Ascending aorta (tissue), 2 donors: ENCODE measurements at places on chromosomes 13 and 19. TPM values are rescaled to one million over a fixed set of nuclear protein-coding genes. Genes with fewer than 3 reads are reported as not detected.
A peak's percentile ranks its signal among the peaks of the same experiment; 100 is the strongest.

The ZNF534 gene
- total RNA-seq = not detected

The BCL3 gene
- total RNA-seq = 66.2 TPM

The DPF1 gene
- total RNA-seq = not detected

The NLRP5 gene
- not detected for total RNA-seq

The OVOL3 gene
- not detected for total RNA-seq

- no peak for DNase-seq
These were observed 17.2 kb upstream of the CRTC1 start for GRCh38 chr19:18666317-18666716.

GRCh38 chr13:84405286-84405685, 523.0 kb upstream of the SLITRK1 start:
- DNase-seq = no peak

GRCh38 chr13:113292021-113292862, 4.8 kb upstream of the LAMP1 start:
- no peak for DNase-seq

DNA sequence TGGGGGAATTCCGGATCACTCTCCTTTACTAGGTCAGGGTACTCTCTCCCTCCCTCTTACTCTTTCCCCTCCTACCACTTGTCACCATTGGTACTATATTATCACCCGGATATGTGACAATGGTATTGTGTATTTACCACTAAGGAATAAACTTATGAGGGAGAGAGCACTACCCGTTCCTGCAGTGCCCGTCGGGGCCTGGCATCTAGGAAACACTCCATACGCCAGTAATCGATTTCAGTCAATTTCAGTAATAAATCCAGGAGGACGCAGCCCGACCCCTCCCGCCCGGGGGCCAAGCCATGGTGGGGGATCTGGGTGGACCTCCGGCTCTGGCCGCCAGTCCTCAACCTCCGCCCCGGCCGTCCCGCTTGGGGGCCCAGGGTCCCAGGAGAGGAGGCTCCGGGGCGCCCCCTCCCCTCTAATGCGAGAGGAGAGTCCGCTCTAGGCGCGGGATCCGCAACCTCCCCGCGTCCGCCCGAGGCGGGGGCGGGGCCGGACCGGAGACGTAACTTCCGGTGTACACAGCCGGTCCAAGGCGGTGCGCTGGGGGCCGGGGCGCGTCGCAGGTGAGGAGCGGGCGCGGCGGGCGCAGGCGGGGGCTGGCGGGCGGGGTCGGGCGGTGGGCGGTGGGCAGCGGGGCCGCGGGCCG, at the start of gene GARRE1:
Gene GARRE1, plus strand, starts transcription at position 509 of the 652 bp plus-strand sequence. CDS start 45,920 bp downstream, outside the sequence.
- peak; percentile 34 for DNase-seq

DNA sequence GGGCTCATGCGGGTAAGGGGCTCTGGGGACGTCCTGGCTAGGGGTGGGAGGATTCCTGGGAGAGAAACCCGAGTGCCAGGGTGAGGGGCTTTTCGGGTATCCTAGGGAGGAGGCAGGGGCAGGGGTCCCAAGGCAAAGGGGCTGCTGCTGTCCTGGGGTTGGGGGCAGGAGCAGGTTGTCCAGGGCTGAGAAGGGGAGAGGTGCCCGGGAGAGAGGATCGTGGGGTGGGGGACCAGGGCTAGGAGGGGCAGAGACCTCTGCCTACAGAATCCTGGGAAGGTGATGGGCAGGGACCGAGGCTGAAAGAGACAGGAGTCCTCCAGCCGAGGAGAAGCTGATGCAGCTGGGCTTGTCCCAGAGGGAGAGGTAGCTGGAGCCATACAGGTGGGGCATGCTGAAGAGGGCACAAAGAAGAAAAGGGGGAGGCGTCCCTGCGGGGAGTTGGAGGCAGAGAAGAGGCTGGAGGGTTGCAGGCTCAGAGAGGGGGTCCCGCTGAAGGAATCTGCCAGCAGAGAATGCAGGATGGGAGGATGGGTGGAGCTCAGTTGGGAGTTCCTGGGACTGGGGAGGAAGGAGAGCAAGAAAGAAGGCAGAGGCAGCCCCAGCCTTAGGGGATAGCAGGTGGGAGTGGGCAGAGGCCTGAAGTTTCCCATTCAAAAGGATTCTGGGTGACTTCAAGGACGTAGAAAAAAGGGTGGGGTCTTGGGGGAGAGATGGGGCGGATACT, 574 bp downstream of the CYP2S1 start:
- no peak for DNase-seq

GRCh38 chr19:24004166-24004565, 82.8 kb upstream of the ZNF254 start:
- no peak for DNase-seq

GRCh38 chr13:98293570-98294142, 116.6 kb upstream of the RNF113B start:
- DNase-seq = no peak

DNA sequence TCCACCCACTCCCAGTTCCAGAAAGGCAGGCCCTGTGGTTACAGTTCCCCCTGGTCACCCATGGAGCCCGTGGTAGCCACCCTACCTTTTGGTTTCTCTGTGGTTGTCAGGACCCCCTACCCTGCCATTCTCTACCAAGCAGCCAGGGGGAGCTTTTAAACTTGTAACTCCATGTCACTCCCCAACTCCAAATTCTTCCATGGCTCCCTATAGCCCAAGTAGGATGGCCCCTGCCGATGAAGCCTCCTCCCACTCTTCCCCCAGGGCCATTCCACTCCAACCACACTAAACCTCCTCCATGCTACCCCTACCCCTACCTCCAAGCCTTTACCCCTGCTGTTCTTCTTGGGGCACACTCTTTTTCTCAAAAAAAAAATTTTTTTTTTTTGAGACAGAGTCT, 2.2 kb downstream of the S1PR2 start:
- no peak for DNase-seq

- no peak for DNase-seq
These were observed 6.6 kb upstream of the TEX101 start for GRCh38 chr19:43408043-43408442.

DNA sequence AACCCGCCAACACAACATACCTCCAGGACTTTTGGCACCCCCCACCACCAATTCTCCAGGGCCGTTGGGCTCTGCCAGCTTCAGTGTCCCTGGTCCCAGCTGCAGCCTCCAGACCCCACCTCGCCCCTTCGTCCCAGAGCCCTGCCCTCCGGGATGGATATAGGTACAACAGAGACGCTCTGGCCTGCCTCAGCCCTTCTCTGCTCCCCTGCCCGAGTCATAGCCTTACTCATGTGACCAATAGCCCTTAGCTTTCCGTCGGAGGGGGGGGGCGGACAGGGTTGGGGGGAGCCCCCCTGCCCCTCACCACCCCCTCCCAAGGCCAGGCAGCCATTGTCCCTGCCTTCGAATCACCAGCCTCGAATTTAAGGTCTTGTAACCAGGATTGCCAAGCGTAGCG, 70.8 kb upstream of the NFIC start:
- no peak for DNase-seq

DNA sequence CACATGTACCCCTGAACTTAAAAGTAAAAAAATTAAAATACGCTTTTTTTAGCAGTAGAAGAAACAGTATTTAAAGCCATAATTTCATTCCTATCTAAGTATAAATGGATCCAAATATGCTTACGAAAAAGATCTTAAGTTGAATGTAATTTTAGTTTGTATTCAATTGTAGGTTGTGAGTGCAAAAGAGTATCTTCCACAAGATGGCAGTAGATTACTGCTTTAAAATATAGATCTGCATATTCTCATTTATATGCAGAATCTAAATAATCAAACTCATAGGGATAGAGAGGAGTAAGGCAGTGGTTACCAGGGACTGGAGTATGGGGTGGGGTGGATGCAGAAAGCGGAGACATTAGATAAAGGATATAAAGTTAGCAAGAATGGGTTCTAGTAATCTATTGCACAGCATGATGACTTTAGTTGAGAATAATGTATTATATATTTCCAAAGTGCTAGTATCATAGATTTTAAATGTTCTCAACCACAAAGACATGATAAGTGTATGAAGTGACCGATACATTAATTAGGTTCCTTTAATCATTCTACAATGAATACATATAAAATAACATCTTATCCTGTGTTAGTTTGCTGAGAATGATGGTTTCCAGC, 14.2 kb downstream of the OR7A17 start:
- DNase-seq = no peak

GRCh38 chr13:42549552-42549936, 24.4 kb upstream of the TNFSF11 start:
- no peak for DNase-seq

- no peak for DNase-seq
These were observed 140.4 kb downstream of the PCDH20 start for GRCh38 chr13:61275251-61275650.
